ENCODE measurements at places on chromosomes 2 and 18.

- no peak for DNase-seq
Observed at GRCh38 chr2:66569974-66570373, 135.0 kb downstream of the MEIS1 start.

DNA sequence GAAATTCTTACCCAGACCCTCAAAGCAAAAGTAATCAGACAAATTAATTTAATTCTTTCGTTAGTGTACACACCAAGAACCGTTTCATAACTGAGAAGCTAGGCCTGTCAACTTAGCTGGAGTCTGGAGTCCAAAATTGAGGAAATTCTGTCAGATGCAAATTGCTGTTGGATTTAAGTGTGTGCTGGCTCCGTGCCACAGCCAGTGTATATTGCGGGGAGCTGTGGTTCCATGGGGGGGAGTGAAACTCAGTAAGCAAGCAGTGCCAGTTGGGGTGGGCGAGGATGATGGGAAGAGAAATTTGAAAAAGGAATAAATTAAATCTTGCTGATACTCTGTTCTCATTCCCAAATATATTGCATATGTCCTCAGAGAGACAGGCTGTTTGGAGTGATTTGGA, 4.0 kb downstream of the ARPC2 start:
- no peak for DNase-seq

- no peak for DNase-seq
Observed at GRCh38 chr2:181103659-181104058, 123.3 kb downstream of the UBE2E3 start.

GRCh38 chr2:237863102-237863511, 3.7 kb downstream of the RAMP1 start:
- DNase-seq, result no peak

DNA sequence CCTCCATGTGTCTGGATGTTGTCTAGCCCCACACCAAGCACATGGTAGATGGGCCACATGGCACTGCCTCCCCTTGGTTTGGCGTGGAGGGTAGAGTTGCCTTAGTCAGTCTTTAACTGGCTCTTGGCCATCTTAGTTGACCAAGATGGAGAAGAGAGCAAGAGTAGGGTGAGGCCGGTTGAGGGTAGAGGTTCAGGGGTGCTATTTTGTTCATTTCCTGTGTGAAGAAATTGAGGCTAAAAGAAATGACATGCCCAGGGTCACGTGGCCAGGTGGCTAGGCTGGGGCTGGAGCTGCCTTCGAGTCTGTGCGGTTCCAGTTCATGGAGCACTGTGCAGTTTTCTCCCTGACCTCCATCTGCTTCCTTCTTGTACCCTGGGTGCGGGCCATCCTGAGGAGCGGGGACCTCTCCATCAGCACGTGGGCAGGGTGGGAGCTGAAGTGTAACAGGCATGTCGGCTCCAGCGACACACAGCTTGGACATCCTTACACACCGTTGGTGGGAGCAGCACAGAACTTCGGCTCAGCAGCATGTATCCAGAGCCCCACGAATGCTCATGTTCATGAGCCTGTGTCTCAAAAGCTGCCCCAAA, 213.2 kb downstream of the GBX2 start:
- no peak for DNase-seq

DNA sequence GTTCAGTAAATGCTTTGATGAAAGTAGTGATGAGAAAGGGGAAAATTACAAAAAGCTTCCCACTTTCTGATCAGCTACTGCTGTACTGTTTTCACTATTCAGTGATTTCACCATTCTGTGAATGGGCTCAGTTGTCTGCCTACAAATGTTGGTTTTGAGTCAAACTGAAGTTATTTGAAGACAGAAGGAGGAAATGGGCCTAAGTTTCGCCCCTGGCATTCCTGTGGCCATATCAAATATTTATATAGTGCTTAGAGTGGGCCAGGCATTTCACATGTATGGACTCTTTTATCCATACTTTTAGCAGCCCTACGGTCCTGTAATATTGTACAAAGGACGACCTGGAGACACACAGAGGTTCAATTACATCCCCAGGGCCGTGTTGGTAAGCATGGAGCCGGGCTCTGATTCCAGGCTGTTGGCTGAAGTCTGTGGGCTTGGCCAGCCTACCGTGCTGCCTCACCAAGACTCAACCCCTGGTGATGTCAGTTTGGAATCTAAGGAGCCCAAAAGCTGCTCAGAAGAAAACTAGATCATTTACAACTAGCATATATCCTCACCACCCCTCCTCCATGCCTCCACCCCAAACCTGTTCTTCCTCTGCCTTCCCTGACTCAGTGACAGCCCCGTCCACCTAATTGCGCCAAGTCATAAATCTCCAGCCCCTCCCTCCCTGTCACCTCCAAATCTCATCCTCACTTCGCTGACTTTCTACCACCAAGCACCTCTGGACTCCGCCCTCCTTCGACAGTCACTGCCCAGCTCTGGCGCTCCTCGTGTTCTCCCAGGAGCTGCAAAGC, 10.1 kb upstream of the GRHL1 start:
- DNase-seq, result no peak

GRCh38 chr18:31176531-31176930, 13.9 kb upstream of the DSC1 start:
- no peak for DNase-seq

GRCh38 chr2:225739328-225739727, 339.8 kb downstream of the NYAP2 start:
- no peak for DNase-seq

GRCh38 chr2:102841107-102841840, 79.4 kb downstream of the TMEM182 start:
- peak; percentile 49 for DNase-seq

DNA sequence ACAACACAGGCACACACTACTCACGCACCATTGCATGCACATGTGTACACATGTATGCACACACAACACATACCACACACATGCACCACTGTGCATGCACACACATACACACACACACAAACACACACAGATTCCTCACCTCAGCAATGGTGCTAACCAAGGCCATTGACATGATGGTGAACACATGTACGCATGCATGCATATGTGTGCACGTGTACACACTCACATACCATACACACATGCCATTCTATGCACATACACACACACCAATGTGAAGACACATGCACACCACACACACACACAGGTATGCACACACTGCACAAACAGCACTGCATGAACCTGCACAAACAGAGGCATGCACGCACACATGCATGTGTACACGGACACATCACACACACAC, 976.0 kb downstream of the DCDC2C start:
- DNase-seq, result no peak

GRCh38 chr2:236085647-236086046, 82.5 kb downstream of the GBX2 start:
- no peak for DNase-seq

DNA sequence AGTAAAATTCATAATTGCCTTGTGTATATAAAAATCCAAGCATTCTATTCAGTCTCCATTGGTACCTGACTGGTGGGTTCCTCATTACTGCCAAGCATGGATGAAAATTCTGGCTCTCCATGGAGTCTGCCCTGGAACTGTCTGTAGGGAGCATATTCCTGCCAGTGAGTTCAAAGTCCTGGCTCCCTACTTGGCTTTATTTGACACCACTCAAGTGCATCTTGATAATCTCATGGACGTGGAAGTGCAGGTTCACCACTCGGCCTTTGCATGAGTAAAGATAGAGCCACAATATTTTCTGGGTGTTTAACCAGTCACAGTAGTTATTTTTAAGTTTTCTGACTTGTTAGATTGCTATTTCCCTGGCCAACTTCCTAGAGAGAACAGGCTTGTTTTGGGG, 63.5 kb downstream of the CNTNAP5 start:
- no peak for DNase-seq

GRCh38 chr2:64223055-64223454, 78.8 kb upstream of the PELI1 start:
- DNase-seq, result no peak

- DNase-seq, result no peak
Observed at GRCh38 chr2:154849482-154849881, 151.0 kb downstream of the KCNJ3 start.

DNA sequence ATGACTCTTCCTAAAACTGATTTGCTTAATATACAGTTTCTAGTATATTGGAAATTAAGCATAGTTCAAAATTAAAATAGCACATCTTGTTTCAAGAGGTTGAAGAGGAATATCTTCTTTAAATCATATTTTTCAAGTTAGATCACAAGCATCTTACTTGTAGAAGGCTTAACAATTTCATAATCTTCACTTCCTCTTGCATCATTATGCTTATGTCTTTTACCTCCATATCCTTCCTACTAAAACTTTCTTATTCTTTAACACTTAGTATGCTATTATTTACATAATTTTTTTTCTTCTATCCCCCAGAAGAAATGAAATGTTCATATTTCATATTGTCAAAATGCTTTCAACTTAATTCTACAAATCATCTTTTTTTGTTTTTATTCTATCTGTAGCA, 1354.9 kb upstream of the TMEFF2 start:
- no peak for DNase-seq

DNA sequence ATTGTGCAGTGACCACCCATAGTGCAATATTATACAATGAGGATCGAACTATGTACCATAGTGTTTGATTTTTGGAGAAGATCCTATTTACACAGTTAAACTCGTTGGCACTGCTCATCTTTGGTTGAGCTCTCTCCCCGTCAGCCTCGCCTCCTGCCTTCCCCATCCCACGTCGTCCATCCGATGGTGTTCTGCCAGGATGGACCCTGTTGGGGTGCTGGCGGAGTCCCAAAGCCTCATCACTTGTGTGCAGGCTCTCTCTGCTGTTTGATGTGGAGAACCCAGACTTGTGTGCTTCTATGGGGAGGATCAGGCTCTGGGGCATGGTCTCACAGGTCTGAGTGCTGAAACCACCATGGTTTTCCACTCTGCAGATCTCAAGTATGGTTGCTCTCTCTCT, 85.4 kb downstream of the ITGB1BP1 start:
- DNase-seq, result no peak

- no peak for DNase-seq
Observed at GRCh38 chr2:120293096-120294007, 40.7 kb downstream of the RALB start.

DNA sequence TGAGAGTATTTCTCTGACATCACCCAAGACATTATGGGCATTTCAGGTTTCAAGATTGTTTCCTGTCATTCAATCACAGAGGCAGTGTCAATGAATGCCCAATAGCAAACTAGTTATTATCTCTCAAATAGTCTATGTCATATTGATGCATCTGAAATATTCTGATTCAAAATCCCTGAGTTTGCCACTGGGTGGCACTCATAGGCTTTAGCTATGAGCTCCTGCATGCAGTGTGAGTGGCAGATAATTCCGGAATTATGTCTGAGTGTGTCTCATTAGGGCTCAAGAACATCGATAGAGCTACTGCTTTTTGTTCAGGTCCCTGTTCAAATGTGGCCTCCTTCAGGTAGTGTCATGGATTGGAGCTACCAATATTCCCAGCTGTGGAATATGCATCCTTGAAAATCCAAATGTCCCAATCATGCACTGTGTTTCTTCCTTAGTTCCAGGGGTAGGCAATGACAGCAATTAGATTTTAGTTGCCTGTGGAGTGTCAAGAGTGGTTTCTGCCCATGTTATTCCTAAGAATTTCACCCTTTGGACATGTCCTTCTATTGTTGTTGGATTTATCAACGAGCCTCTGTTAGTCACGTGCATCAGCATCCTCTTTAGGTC, 7.8 kb upstream of the OR6B3 start:
- DNase-seq, result peak; percentile 60

DNA sequence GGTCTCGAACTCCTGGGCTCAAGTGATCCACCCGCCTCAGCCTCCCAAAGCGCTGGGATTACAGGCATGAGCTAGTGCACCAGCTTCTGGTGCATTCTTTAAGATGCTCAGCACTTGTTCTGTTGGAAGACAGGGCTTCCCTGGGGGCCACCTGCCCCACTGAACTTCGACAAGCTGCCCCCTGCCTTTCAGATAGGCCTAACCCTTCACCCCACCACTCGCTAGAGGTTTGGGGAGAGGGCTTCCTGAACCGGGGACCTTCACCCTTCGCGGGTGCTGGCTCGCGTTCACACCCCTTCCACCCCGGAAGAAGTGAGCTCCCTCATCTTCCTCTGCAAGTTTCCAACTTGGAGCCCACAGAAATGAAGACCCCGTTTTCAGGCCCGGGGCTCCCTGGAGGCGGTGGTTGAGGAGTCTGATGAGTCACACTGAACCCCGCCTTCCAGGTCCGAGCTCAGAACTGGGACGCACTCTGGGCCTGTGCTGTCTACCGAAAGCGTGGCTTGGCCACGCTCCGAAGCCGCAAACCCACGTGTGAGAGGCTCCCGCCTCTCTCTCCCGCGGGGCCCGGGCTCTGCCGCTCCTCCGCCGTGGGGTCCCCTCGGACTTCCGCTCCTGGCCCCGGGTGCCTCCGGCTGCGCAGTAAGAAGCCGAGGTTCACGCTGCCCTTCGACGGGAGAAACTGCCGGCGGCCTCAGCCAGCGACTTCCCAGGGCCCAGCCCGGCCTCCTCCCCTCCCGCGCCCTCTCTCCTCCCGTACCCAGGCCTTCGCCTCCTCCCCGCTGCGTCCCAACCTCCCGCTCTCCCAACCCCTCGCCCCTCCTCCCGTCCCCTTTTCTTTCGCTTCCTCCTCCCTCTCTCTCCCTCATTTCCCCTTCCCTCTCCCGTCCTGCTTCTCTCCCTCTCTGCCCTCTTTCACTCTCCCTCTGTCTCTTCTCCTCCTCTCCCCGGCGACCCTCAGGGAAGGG, 47.5 kb upstream of the SP3 start:
- DNase-seq, result no peak

- no peak for DNase-seq
Observed at GRCh38 chr18:7338846-7339245, 108.0 kb downstream of the LRRC30 start.

DNA sequence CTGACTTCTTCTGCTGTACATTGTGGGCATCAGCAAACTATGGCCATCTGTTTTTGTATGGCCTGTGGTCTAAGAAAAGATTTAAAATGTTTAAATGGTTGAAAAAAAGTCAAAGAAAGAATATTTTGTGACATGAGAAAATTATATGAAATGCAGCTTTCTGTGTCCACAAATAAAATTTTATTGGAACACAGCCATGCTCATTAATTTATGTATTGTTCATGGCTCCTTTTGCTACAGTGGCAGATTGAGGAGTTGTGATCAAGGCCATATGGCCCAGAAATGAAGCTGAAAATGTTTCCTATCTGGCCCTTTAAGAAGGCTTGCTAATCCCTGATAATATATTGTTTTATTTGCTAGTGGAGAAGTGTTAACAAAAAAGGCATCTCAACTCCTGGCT, 162.0 kb downstream of the SLC4A3 start:
- DNase-seq, result no peak
